ENCODE measurements at places on chromosomes 1 and 21. TPM values are rescaled to one million over a fixed set of nuclear protein-coding genes. Genes with fewer than 3 reads are reported as not detected.

The FCAMR gene
- total RNA-seq, result not detected

The AIRE gene
- under 0.01 TPM for total RNA-seq

The PCSK9 gene
- 0.25 TPM for total RNA-seq

The C1orf115 gene
- total RNA-seq, result 5.1 TPM

The NT5C1A gene
- total RNA-seq, result not detected

The FOXD2 gene
- 0.66 TPM for total RNA-seq

All from aortic smooth muscle cell (primary cell).